Ecto neural progenitor cell (in vitro differentiated cells): ENCODE measurements at places on chromosomes 4 and X.

DNA sequence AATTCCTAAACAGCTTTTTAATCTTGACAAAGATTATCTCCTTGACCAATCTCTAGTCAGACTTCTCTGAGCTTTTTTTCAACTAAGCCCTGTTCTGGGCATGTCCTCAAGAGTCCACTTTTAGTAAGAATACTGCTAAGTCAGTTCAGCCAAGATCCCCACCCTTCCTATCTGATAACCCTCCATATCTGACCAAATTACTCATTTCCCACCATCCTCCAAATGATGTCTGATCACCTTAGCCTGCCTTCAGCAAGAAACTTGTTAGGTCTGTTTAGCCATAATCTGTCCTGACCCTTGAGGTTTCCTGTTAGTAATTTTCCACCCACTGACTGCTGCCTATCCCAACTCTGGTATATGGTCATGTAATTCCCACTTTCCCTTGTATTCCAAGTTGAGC lies 65.2 kb downstream of the FAM13A start:
- DNase-seq = no peak

DNA sequence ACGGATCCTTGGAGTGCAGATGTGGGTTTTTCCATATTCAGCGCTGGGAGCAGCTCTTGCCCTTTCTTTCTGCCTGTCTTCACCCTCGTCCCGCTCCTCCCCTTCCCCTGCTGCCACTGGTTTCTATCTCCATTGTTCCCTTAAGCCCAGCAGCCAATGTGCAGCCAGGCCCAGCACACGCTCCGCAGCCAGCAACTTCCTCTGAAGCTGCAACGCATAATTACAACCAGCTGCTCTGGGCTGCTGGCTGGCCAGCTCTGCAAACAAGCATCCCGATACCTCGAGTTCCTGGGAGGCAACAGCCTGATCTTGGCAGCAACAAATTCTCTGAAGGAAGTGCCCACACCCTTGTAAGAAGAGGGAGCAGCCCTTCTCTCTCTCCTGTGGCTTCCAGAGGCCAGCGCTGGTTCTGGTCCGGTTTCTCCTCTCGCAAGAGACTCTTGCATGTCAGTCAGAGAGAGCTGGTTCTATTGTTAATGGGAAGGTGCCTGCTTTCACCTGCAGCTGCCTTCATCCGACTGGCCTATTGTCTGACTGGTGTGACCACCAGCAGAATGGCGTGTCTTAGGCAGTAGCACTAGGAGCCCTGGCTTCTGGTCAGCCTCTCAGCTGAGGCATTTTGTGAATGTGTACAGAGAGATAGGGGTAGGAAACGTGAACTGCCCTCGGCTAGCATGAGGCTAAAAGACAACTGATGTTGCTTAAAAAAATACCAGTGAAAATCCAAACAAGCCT lies 83.8 kb upstream of the MAML3 start:
- DNase-seq = peak; percentile 86

GRCh38 chr4:70895811-70896491 lies 6.2 kb upstream of the MOB1B start:
- DNase-seq = no peak

DNA sequence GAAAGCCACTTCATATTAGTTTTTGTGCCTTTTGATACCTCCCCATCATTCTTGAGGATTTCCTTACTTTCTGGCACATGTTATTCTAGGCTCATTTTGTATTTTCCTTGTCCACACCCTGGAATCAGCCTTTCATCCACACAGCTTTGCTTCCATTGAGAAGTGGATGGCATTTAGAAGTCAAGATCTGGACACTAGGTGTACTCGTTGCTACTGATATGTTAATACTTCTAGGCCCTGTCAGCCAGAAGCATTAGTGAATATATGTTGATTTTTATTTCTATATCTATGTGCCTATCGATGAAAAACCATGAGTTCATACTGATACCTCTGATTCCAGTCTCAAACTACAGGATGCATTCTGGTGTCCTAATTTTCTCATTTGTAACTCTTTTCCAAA lies 73.2 kb downstream of the ARHGAP24 start:
- no peak for DNase-seq

DNA sequence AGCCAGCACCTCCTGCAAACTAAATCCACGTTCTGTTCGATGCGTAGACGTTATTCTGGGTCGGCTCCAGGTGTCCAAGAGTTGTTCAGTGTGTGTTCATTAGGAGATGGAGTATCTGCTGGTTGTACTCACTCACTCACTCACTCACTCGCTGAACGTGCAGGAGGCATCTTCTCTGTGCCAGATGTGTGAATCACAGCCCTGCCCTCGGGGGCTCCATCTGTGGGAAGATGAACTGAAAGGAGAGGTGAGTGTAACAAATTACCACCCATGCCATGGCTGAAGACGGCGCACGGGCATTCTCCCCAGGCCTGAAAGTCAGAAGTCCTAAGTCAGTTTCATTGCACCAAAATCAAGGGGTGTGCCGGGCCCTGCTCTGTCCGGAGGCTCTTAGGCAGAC lies 16.1 kb downstream of the NSG1 start:
- DNase-seq = no peak

DNA sequence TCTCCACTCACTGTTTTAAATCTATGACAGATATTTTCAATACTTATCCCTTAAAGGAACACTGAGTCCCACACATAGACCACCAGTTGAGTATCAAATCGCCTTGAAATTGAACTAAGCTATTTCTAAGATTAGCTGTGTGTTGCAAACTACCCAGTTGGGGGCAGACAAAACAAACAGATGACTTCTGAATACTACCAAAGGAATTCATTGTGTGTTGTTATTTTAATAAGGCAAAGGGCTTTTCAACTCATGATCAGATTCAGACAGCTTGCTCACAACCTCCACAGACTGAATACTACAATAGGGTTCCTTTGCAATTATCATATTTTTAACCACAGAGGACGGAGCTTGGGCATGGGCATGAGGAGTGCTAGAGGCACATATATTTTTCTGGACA lies 283.0 kb upstream of the GPC4 start:
- no peak for DNase-seq

GRCh38 chr4:82900411-82901182 lies at the start of gene THAP9:
Gene THAP9 (plus strand): TSS chr4:82900735. CDS start chr4:82900803, 68 bp downstream.
- DNase-seq = peak; percentile 98

DNA sequence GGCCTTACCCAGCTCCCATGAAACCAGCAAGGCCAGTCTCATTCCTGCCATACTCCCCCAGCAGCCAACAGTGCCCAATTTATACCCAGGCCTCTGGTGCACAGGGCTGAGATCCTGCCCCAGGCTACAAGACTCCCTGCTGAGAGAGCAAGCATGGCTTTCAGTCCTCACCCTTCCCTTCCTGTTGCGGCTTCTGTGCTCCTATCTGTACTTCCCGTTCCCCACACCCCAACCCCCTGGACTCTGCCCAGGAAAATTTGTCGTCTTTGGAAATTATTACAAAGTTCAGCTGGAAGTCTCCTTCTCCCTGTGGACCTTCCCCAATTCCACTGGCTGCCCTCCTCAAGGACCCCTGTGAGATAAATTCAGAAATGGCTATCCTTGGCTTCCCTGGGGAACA lies 84.1 kb upstream of the GK2 start:
- no peak for DNase-seq

GRCh38 chrX:21373637-21374162 lies 518 bp upstream of the CNKSR2 start:
- DNase-seq = no peak

DNA sequence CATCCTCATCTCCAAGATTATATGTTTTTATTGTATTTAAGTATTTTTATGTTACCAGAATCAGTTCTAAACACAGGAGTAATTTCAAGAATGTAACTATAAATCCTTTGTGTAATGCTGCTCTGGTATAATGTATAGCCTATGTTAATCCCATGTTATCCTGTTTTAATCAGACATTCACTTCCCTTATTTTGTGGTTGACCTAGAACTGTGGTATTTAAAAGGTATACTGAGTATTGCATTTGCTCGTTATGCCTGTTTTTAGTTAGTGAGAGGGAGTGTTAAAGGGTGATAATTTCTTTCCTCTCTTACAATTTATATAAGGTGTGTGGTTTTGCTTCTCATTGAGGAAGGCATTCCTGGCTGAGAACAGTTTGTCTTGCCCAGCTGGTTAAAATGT lies 26.2 kb downstream of the MTM1 start:
- no peak for DNase-seq

- DNase-seq = no peak
These were observed 7.4 kb upstream of the HS3ST1 start for GRCh38 chr4:11436084-11436483.

GRCh38 chrX:153440556-153441135 lies 5.2 kb downstream of the TREX2 start:
- no peak for DNase-seq

GRCh38 chrX:40012868-40013265 lies 84.9 kb downstream of the BCOR start:
- DNase-seq = peak; percentile 71

- DNase-seq = no peak
These were observed 1444.2 kb downstream of the ADGRL3 start for GRCh38 chr4:62644372-62644771.

DNA sequence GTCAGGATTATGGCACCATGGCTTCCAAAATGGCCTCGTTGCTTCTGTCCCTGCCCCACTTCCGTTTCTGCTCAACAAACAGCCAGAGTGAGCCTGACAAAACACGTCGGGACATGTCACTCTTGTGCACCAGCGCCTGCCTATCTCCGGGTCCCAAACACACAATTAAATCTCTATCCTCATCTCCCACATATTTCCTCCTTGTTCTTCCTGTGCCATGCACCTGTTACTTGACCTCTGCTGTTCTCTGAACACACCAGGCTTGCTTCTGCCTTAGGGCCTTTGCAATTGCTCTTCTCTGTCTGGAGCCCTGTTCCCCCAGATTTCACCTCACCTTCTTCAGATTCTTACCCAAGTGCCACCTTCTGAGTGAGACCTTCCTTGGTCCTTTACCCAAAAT lies 12.7 kb upstream of the CD38 start:
- no peak for DNase-seq

GRCh38 chr4:109574443-109574850 lies 14.4 kb downstream of the MCUB start:
- no peak for DNase-seq

- no peak for DNase-seq
These were observed 606.0 kb upstream of the LCORL start for GRCh38 chr4:18627447-18628005.
